ENCODE measurements at places on chromosomes 6 and 20.

- no peak for DNase-seq
Observed at GRCh38 chr6:57248311-57248895, 26.3 kb upstream of the RAB23 start.

DNA sequence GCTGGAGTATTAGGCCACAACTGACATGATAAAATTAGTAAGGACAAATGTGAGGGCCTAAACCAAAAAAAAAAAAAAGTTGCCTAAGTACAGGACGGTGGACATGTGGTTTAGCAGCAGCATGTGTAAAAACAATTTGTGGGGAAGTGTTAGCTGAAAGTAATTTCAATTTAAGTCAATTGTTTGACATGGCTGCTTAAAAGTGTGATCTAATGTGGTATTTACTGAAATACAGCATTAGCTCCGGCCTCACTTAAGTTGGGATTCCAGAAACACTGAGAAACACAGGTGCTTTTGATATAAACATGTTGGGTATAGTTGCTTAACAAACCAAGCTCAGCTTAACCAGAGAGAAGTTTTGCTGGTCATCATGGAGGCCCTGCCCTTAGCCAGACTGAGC, 119.7 kb downstream of the FYN start:
- no peak for DNase-seq

DNA sequence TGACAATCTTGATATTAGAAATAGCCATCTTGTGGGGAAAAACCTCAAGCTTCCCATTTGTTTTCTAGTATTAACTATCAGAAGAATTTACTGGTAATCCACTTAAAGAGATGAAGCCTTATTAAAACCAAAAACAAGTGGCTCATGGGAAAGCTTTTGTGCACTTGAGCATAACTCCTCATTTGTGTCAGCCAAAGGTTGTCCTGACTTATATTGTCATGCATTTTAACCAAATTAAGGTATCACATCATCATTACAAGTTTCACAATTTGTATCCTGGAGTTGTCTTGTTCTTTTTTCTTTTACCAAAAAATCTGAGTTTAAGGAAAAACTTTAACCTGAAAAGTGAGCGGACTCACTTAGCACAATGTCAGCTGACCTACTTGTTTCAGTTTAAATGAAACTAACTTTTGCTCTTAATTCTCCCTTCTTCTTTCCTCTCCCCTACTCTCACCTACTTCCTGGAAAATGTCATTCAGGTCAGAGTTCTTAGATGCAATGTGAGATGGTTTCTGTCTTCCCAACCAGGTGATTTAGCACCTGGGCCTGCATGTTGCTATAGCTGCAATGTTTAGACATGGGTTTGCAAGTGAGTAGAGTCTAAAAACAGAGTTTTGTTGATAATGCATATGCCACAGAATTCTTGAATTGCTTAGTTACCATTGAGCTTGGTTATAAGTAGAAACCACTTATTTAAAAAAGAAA, 82.8 kb downstream of the TNFAIP3 start:
- DNase-seq: no peak

- DNase-seq: no peak
Observed at GRCh38 chr6:21504790-21505189, 88.8 kb upstream of the SOX4 start.

DNA sequence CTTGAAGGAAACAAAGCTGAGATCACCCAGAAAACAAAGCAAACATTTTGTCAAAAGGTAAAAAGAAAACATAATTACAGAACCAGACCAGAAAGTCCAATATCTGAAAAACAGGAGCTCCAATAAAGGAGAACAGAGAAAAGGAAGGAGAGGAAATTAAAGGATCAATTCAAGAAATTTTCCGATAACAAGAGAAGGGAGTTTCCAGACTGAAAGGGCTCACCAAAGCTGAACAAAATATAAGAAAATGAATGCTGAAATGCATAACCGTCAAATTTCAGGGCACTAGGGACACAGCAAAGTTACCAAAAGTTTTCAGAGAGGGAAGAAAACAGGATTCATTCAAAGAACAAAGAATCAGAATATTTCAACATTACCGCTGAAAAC, 23.9 kb downstream of the ILRUN start:
- DNase-seq: no peak

GRCh38 chr20:49961413-49961812, 21.4 kb upstream of the SNAI1 start:
- no peak for DNase-seq

- DNase-seq: no peak
Observed at GRCh38 chr6:75430631-75431325, 62.8 kb downstream of the FILIP1 start.

DNA sequence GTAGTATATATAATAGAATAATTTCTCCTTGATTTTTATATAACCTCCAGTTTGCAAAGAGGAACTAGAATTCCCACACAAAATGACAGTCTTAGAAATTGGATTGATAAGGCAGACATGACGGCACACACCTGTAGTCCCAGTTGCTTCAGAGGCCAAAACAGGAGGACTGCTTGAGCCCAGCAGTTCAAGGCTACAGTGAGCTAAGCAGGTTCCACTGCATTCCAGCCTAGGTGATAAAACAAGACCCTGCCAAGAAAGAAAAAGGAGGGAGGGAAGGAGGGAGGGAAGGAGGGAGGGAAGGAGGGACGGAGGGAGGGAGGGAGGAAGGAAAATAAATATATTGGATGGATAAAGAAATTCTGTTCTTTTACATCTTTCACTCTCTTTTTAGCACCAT, 77.6 kb upstream of the SASH1 start:
- no peak for DNase-seq

DNA sequence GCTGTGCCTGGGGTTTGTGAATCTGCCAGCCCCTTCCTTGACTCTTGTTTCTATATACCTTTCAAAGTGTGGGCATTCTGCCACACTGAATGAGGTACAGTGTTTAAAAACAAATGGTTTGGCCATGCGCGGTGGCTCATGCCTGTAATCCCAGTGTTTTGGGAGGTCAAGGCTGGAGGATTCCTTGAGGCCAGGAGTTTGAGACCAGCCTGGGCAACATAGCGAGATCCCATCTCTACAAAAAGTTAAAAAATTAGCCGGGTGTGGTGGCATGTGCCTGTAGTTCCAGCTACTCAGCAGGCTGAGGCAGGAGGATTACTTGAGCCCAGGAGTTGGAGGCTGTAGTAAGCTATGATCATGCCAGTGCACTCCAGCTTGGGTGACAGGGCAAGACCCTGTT, 5.8 kb downstream of the FAM83D start:
- no peak for DNase-seq

GRCh38 chr6:119096721-119097565, 18.5 kb upstream of the FAM184A start:
- no peak for DNase-seq

- no peak for DNase-seq
Observed at GRCh38 chr20:53656293-53657202, 62.9 kb upstream of the ZNF217 start.

DNA sequence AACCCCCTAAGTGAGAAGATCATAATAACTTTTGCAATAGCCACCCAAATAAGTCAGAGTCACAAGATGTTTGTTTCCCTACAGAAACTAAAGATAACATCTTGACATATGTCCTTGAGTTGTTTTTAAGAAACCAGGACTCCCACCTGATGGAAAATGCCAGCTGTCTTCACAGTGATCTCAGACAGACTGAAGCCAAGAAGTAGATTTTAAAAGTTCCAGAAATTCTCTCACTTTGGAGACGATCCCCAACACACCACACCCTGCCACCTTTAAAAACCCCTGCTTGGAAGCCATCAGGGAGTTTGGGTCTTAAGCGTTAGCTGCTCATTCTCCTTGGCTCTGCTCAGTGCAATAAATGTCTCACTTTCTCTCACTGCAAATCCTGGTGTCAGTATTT, 63.0 kb downstream of the GPR6 start:
- no peak for DNase-seq

DNA sequence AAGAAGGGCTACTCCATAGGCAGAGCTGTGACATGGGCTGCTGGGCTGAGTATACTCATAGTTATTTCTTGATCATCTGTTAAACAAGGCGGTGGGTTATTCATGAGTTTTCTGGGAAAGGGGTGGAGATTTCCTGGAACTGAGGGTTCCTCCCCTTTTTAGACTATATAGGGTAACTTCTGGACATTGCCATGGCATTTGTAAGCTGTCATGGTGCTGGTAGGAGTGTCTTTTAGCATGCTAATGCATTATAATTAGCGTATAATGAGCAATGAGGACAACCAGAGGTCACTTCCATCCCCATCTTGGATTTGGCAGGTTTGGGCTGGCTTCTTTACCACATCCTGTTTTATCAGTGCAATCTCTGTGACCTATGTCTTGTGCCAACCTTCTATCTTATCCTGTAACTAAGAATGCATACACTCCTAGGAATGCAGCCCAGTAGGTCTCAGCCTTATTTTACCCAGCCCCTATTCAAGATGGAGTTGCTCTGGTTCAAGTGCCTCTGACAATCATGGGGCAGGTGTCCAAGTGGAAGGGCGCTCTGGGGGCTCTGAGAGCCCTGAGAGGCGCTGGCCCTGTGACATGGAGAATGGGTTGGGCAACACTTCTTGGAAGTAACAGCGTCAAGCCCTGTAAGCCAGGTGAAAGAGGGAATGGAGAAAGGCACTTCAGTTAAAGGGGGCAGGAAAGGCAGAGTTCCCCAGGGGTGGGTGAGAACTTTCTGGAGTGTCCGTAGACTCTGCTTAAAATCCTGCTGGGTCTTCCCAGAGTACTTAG, 354.2 kb upstream of the SULF2 start:
- DNase-seq: no peak

Measured in HS-27A (cell line).